GM12891 (cell line): ENCODE measurements at places on chromosomes 3 and 15.

DNA sequence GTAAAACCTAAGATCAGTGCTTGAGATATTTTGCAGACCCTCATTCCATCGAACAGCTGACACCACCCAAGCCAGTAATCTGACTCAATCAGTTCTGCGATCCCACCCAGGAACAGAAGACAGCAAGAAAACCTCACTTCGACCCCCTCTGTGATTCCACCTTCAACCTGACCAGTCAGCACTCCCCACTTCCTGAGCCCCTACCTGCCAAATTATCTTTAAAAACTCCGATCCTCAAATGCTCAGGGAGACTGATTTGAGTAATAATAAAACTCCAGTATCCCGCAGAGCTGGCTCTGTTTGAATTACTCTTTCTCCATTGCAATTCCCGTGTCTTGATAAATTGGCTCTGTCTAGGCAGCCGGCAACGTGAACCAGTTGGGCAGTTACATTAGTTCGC lies 25.7 kb upstream of the CLDN16 start:
- no peak for DNase-seq

- DNase-seq = no peak
Observed at GRCh38 chr3:21158861-21159542, 592.0 kb downstream of the ZNF385D start.

- DNase-seq = no peak
Observed at GRCh38 chr15:93146196-93146595, 57.2 kb upstream of the RGMA start.

DNA sequence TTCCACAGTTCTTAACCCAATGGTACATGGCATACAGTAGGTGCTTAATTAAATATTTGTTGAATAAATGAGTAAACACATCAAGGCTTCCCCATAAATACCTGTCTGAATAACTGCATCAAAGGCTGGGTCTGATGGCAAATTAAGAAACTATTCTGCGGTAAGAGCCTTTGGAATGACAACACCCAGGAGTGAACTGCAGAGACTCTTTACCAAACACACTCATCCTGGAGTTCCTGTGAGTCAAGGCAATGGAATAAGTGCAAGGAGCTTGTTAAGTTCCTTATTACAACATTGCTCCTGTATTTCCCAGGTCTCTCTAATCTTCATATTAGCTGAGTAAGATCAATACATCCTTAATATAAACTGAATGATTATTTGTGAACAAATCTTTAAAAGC lies 119.9 kb upstream of the STT3B start:
- DNase-seq = no peak

DNA sequence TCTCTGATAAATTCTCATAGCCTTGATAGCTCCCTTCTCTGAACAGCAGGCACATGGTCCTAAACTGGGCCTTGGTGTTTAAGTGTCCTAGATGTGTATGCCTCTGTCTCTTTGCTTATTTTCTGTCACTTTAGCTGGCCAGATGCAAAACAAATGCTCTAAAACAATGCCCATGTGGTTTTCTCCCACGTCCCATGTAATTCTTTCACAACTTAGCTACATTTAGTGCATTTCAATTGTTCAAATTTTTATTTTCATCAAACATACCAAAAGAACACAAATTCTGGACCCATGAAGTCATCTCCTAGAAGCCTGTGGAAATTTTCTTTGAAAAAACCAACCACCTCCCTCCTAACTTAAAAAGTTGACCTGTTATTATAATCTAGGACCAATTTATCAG lies 491.3 kb upstream of the AGTR1 start:
- DNase-seq = no peak

DNA sequence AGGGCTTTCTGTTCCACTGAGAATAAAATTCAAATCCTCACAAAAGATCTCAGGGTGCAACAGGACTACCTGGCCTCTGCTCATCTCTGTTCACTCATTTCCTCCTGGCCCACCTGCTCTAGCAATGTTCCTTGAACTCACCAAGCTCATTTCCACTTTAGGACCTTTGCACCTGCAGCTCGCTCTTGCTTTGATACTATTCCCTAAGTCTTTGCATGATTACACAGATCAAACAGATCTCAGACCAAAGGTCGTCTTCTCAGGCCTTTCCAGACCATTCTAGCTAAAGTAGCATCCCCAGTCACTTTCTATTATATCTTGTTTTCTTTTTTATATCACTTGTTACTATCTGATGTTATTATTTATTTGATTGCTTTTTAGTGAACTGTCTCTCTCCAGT lies 54.7 kb downstream of the B3GNT5 start:
- DNase-seq = no peak

GRCh38 chr3:97306226-97306625 lies 458.3 kb upstream of the ARL6 start:
- no peak for DNase-seq

DNA sequence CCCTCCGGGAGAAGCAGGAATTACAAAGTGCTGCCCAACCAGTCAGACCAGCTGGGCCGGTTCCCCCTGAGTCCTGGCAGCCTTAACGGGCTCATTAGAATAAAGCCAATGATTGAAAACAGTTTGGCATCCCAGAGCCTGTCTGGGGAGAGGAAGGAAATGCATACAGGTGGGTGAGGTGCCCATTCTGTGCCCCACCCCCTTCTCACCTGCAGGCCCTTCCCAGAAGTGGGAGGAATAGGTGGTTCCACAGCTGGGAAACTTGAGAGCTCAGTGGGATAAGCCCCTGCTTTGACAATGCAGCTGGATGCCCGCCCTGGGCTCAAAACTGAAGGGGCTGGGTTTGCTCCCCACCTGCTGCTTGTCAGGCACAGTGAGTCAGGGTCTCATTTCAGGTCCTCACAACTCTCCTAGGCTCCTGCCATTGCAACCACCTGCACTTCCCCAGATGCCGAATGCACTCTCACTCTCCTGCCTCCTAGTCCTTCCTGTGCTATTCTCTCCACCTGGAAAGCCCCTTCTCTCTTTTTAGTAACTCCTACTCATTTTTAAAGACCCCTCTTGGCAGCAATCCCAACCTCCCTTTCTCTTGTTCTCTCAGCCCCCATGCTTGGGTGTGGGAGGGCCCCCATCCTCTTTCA lies 5.5 kb upstream of the BUB1B start:
- no peak for DNase-seq

- DNase-seq = no peak
Observed at GRCh38 chr3:197205675-197206074, 92.7 kb downstream of the DLG1 start.

- DNase-seq = no peak
Observed at GRCh38 chr3:299590-300301, 103.2 kb downstream of the CHL1 start.

DNA sequence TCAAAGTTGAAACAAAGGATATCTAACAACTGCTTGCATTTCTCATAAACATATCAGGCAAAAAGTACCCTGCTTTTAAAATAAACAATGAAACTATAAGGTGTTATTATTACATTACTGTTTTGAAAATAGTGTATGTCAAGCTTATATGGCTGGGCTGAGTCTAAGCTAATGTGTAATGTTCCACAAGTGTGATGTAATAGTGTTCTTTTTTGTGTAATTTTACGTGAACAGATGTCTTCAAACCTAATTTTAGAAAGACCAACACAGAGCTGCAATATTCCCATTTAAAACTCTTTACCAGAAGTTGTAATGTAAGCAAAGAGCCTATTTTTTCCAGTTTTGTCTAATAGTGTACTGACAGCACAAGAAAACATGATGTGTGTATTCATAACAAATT lies 34.0 kb downstream of the MINDY2 start:
- DNase-seq = no peak

DNA sequence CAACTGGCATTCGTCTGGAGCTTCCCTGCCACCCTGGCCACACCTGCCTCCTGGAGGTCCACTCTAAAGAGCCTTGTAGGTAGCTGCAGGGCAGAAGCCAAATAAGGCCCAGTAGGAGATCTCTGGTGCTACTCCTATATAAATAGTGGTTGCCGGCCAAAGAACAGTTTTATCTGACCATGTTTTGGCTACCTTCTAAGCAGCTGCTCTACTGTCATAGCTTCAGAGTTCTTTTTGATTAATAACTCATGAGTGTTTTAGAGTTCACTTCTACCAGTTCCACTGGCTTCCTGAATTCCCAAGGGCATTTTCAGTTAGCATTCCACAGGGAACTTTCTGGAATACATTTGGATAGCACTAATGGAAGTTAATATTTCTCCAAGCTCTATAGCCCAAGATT lies 154.6 kb downstream of the B3GALNT1 start:
- no peak for DNase-seq

GRCh38 chr3:171875923-171876412 lies 32.8 kb downstream of the TMEM212 start:
- DNase-seq = no peak

DNA sequence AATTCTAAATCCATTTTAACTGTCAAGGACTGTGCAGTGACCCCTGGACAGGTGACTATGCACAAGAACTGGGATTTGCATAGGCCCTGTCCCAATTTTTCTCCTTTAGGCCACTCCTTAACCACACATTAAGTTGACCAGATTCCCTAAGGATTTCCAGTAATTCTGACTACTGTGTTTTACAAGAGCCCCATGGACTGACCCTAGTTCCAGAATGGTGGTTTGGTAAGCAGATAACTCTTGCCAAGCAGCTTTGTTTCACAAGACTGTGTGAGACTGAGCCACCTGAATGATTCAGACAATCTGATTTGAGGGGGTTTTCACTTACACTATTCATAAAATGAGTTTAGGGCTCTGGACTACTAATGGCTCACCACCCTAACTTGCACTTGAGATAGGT lies 535.8 kb downstream of the ZBBX start:
- no peak for DNase-seq
